ENCODE measurements at places on chromosomes 6 and 20. TPM values are rescaled to one million over a fixed set of nuclear protein-coding genes. Genes with fewer than 3 reads are reported as not detected.

DNA sequence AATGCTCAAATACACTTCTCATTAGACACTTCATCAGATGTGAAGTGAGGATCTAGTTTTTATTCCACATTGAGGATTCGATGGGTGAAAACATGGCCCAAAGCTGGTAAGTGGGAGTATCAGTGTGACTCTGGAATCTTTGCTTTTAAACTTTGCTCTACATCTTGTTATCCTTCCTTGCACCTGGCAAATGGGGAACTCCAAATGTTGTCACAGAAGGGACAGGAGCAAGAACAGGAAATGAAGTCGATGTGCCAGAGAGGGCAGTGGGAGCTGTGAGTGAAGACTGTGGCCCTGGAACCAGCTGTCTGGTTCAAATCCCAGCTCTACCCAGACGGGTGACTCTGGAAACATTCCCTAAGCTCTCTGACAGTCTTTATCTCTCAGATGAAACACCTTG is 86.7 kb upstream of the AGPAT4 start:
- no peak for DNase-seq

GRCh38 chr6:4667591-4667990 is 108.6 kb upstream of the CDYL start:
- no peak for DNase-seq

DNA sequence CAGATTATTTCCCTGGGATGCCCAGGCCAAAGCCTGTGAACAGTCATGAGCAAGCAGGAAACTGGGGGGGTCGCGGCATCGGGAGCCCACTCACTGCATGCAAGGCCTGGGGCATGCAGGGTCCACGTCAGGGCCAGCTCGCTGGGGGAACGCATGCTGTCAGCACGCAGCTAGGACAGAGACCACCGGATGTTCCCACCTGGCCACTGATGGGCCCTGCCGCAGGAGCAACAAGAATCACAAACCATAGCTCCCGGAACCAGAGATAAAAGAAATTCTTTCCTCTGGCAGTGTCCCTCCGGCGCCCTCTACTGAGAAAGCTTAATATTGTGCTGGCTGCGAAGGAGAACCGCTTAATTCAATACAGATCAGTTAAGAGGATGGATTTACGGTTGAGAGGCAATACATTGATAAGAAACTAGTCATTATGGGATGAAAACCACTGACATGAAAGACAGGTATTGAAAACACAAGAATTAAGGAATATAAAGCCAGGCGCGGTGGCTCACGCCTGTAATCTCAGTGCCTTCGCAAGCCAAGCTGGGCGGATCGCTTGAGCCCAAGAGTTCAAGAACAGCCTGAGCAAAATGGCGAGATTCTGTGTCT is 32.6 kb downstream of the C6orf15 start:
- peak; percentile 66 for DNase-seq

Gene SLC22A2
- total RNA-seq = not detected

DNA sequence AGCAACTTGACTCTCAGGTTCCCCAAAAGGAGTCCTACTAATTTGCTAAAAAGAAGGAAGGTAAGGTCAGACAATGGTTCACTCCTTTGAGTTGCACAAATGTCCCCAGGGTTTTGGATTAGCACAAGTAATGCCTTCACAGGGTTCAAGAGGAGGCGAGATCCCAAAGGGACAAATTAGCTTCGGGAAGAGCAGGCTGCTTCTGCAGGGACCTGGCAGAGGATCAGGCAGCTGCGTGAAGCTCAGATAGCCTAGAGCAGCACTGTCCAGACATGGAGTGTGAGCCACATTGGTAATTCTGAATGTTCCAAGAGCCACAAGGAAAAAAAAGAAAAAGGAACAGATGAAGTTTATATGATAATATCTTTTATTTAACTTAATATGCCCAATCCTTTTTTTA is 115.4 kb downstream of the CFAP61 start:
- DNase-seq = no peak

- DNase-seq = no peak
These were observed 468.2 kb upstream of the RUNX2 start for GRCh38 chr6:44859901-44860410.

- no peak for DNase-seq
These were observed 29.8 kb downstream of the PSMB9 start for GRCh38 chr6:32883789-32884188.

DNA sequence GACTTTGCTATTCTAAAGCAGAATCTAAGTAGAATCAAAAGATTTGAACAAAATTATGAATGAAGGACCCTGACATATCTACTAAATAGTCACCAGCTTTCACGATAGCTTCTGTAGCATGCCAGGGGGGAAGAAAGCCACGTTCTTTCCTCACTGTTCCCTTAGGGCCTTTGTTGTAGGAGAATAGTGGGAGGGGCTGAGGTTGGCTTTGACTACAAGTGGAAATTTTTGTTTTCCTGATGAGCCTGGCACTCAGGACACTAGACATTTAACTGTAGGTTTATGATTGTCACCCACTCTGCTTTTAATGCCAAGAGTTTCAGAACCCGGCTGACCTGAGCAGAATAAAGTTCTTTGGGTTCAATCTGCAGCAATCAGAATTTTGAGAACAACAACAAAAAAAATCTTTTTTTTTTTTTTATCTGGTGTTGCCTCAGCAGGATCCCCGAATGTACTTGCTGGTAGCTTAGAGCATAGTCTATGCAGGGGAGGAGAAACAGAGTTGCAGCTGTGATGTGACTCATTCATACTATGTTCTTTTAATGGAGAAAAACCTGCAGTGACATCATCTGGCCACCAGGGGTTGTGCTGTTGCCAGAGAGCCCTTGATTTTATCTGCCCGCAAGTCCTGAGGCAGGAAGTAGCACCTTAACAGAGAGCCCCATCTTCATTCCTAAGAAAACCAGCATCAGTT is 38.5 kb downstream of the TPD52L1 start:
- peak; percentile 31 for DNase-seq

DNA sequence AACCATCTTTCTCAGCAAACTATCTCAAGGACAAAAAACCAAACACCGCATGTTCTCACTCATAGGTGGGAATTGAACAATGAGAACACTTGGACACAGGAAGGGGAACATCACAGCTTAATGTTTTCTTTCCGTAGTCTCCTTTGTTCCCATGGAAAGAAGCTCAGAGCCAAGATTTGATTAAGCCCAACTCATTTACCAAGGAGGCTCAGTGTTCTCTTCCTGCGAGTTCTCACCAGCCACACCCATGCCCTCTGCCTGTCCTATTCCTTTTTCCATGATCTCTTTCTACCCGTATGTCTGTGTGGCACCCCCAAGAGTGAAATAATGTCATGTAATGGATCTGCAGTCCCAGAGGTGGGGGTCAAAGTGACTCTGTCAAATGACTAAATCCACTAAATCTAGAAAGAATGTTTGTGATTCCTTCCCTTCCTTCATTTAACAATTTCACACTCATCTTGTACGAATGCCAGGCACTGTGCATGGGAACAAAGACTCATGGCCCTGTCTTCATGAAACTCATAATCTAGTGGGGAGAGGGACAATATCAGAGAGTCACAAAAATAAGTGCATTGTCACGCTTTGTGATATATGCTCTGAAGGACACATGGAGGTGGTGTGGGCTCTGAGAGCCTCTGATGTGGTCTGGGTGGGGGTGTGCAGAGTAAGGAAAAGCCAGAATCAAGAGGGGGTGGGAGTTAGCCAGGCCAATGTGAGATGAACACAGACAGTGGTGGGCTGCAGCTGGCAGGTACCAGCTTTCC is 292.1 kb downstream of the CDC5L start:
- DNase-seq = no peak

Gene CLIC1
- total RNA-seq = 456 TPM
